ENCODE measurements at places on chromosomes 5 and 9.

DNA sequence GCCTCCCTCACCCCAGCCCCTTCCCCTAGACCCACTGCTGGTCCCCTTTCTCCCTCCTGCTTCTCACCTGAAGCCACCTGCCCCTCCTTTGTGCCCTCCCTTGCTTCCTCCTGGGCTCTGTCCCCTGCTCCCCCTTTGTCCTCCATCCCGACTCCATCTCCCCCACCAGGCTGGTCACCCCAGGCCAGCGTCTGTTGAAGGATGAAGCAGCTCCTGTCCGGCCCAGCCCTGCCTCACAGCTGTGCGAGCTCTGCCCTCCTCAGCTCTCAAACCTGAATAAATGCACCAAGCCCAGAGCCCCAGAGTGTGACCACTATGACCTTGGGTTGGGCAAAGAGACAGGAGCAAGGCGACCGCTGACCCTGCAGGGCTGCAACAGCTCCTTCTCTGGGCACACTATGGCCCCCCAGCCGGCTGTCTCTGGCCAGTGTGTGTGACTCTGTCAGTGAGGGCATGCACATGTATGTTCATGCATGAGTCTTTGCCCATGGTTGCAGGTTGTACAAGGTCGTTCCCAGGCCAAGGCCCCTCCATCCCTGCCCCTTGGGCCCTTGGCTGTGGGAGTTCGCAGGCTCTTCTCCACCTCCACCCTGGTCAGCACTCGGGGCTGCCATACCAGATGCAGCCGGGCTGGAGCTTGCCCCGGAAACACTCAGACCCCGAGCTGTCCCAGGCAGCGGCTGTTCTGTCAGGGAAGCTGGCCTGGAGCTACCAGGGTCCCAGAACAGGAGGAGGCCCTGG lies 3.3 kb downstream of the LCN12 start:
- no peak for DNase-seq

GRCh38 chr5:59464969-59465368 lies 428.6 kb downstream of the PDE4D start:
- no peak for DNase-seq

- no peak for DNase-seq
These were observed 117.8 kb downstream of the ERCC6L2 start for GRCh38 chr9:95993337-95993736.

GRCh38 chr5:34827588-34828506 lies 11.1 kb upstream of the TTC23L start:
- no peak for DNase-seq

DNA sequence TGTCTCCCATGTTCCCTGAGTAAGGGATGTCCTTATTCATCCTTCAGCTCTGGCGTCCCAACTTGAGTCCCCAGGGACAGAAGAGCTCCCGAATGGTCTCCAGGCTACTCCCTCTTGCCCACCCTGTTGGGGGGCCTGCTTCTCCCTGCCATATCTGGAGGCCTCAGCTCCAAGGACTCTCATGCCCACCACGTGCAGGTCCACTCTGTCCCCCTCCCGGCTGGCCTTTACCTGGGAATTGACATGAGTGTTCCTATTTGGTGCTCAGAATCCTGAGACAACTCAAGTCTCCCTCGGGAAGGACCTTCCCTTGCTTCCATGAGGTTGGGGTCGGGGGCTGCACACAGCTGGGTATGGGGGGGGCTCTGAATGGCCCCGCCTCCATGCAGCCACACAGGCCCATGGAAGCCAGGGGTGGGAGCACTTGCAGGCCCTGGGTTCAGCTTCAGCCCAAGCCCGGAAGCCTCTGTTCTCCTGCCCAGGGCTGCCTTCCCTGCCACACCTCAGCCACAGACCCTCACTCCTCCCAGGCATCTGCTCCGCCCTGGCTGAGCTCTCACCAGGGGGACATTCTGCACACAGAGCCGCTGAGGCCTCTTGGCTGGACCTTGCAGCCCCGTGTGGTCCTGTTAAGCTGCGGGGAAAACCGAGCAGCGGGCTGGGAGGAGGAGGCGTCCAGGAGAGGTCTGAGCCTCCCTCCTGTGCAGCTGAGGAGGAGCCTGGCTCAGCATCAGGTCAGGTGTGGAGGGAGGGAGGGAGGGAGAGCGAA lies 121.9 kb downstream of the PHF2 start:
- no peak for DNase-seq

GRCh38 chr5:16528382-16529110 lies 62.9 kb upstream of the ZNF622 start:
- no peak for DNase-seq

DNA sequence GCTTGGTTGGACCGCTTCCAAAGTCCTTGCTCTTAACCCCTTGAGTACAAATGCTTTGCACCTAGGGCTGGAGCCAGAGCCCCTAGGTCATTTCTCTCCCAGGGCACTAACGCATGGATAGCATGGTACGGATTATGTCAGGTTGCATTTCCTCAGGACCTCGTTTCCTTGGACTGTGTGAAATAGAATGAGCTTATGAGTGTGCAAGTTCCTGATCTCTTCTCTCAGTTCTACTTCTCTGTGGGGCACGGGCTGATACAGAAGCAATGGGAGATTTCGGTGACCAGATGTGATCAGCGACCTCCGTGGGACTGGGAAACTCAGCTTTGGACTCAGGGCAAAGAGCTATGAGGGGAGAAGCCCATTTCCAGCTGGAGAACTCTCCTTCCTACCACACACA lies 14.2 kb downstream of the SPARC start:
- DNase-seq: no peak

GRCh38 chr5:132358775-132359174 lies 10.7 kb upstream of the SLC22A5 start:
- DNase-seq: no peak

- DNase-seq: no peak
These were observed 37.5 kb downstream of the CTNNA1 start for GRCh38 chr5:138790684-138791083.

DNA sequence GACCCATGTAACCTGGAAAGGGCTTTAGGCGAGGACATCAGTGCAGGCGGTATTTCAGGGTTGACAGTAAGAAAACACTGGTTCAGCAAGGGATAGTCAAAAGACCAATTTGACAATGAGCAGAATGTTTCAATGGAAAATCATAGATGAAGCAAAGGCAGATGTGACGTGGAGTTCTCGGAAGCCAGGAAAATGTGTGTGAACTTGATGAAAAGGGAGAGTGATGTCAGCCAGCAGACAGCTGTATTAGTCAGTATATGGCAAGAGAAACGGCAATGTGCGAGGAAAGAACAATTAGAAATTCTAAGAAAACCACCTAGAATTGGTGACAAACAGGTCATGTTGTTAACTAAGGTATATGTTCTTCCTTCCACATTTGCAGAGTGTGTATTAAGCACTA lies 503.9 kb upstream of the DAB2 start:
- DNase-seq: no peak

DNA sequence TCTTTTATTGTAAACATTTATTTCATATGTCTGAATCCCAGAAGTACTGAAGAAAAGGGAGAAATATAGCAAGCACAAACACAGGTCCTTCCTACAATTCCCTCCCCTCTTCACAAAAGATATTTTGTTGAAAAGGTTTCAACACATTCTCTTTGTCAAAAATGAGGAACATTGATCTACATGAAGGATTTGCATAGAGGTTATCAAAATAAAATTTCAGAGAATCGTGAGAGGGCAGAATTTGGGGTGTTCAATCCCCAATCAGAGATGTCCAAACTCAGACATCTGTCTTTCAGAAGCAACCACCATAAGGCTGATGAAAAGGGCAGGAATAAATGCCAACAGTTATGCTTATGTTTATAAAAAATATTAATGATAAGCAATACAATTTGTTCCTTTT lies 69.2 kb downstream of the MARCHF3 start:
- no peak for DNase-seq

- no peak for DNase-seq
These were observed 1808.8 kb upstream of the ACO1 start for GRCh38 chr9:30575691-30576090.

GRCh38 chr9:89902450-89903140 lies 297.8 kb downstream of the GADD45G start:
- no peak for DNase-seq

- DNase-seq: no peak
These were observed 41.8 kb downstream of the MUSK start for GRCh38 chr9:110710420-110710819.

- no peak for DNase-seq
These were observed 33.3 kb downstream of the PPP1R2B start for GRCh38 chr5:156883316-156883875.

DNA sequence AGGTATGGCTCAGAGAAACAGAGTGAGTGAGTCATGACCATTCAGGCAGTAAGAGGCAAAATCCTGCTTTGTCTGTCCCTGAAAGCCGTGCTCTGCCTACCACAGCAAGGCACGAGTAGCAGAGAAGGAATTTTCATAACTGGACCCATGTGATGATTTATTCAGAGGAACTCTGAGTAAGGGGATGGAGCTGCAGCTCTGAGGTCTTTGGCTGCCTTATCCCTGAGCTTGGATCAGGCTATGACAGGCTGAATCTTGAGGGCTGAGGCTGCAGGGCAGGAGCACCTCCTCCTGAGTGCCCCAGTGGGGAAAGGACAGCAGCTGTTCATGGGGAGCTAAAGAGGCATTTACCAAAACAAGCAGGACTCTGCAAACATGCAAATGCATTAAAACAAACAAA lies 183.4 kb downstream of the PAPPA start:
- no peak for DNase-seq

- no peak for DNase-seq
These were observed 36.5 kb upstream of the EQTN start for GRCh38 chr9:27333241-27334052.

GRCh38 chr5:135723491-135723890 lies 111.0 kb upstream of the SLC25A48 start:
- no peak for DNase-seq

GRCh38 chr9:134553061-134553891 lies 88.3 kb upstream of the COL5A1 start:
- no peak for DNase-seq

DNA sequence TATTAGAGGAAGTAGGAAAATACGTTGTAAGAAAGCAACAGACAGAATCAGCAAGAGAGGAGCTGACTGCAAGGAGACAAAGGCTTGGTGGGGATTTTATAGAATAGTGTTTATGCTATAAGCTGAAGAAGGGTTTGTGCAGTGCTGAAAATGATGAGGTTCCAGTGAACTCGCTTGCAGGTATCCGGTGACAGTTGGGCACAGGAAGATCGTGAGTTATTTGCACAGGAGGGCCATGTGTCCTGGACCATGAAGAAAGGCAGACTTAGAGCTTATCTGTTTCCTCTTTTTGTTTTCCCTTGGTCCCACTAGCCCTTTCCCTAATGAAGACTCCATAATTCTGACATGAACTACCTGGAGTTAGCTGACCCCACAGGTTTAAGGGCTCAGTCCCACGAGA lies 61.4 kb downstream of the NXNL2 start:
- DNase-seq: no peak

- no peak for DNase-seq
These were observed 95.2 kb downstream of the C9orf50 start for GRCh38 chr9:129525656-129526196.

DNA sequence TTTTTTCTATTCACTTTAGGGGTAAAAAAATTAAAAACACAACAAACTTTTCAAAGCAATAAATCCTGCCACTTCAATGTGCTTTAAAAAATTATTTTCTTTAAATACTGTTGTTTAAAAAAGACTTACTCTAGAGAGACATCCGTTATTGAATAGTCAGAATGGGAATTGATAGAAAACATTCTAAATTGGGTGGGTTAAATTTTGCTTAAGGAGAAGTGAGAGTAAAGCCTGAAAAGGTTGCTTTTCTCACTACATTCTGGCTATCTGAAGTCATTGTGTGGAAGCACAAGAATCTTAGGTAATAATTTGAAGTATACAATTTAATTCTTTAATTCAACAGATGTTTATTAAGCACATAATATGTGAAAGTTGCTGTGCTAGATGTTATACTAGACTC lies 509.3 kb downstream of the NR2F1-AS1 start:
- no peak for DNase-seq

DNA sequence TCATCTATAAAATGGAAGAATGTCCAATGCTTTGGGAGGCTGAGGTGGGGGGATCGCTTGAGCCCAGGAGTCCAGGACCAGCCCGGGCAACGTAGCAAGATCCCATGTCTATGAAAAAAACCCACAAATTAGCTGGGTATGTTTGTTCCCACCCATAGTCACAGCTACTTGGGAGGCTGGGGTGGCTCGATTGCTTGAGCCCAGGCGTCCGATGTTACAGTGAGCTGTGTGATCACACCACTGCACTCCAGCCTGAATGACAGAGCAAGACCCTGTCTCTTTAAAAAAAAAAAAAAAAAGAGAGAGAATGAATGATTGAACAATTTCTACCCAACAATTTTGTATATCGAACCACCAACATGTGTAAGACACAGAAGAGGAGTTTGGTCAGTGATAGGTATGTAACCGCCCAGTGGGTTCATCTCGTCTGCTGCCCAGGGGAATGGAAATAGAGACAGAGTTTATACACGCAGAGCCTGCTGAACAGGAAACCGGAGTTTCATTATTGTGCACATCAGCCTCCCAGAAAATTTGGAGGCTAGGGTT lies 26.2 kb upstream of the ERGIC1 start:
- DNase-seq: no peak

DNA sequence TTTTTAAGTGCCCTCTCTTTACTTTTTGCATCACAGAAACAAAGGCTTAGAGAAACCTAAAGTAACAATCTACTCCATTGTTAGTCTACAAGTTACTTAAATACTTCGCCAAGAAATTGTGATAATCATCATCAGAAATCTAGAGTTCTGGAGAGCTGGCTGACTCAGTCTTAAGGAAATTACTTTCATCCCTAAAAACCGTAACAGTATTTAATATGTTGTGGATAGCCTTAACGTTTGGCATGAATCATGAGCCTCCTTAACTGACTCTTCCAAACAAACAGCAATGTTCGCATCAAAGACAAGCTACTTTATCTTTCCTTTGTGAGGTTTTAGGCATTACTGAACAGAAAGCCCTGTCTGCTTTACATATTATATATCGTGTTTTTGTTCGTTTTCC lies 128.7 kb downstream of the NIPBL start:
- DNase-seq: no peak

- DNase-seq: no peak
These were observed 121.0 kb upstream of the NR3C1 start for GRCh38 chr5:143524338-143524945.

DNA sequence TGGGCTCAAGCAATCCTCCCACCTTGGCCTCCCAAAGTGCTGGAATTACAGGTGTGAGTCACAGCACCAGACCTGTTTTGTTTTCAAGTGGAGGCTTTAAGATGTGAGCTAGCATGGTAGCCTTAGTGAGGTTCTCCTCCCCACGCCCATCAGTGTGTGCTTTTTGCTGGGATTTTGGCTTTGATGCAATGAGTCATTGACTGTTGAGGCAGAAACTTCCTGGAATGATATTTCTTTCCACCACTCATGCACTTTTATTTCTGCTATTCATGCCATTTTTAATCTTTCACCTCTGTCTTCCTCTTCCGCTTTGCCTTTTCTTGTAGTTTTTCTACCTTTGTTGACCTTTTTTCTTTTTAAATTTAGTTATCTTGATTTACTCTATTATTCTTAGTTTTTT lies 4.2 kb upstream of the NFIL3 start:
- DNase-seq: no peak

Measured in stimulated activated CD8-positive, alpha-beta memory T cell treated with anti-CD3 and anti-CD28 coated beads, Interleukin-7, amount 100 ng/mL, for 1 hour (primary cell).